ENCODE measurements at places on chromosomes 7 and 10. TPM values are rescaled to one million over a fixed set of nuclear protein-coding genes. Genes with fewer than 3 reads are reported as not detected.

DNA sequence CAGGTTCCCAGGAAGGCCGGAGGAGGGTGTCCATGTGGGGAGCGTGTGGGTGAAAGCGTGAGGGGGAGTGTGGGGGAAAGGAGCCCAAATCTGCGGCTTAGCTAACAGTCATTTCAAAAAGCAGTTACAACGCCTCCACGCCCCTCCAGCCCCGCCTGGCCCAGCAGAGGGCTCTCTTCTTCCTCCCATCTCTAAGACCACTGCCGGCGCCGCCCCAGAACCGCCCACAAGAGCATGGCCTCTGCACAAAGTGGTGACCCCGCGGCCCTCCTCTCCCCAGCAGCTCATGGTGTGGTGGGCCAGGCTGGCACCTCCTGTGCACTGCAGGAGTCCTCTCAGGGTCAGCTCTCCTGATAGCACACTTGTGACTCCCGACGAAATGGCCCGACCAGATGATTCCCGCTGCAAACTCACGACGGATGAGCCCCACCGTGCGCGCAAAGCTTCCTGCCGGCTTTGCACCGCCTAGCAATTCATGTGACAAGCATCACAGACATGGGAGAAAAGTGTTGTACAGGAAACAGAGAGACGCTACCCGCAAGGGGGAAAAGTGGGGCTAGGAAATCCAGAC lies 12.4 kb upstream of the HUS1 start:
- DNase-seq: peak; percentile 64

GRCh38 chr10:86301971-86302370 lies 64.6 kb downstream of the GRID1 start:
- no peak for DNase-seq

DNA sequence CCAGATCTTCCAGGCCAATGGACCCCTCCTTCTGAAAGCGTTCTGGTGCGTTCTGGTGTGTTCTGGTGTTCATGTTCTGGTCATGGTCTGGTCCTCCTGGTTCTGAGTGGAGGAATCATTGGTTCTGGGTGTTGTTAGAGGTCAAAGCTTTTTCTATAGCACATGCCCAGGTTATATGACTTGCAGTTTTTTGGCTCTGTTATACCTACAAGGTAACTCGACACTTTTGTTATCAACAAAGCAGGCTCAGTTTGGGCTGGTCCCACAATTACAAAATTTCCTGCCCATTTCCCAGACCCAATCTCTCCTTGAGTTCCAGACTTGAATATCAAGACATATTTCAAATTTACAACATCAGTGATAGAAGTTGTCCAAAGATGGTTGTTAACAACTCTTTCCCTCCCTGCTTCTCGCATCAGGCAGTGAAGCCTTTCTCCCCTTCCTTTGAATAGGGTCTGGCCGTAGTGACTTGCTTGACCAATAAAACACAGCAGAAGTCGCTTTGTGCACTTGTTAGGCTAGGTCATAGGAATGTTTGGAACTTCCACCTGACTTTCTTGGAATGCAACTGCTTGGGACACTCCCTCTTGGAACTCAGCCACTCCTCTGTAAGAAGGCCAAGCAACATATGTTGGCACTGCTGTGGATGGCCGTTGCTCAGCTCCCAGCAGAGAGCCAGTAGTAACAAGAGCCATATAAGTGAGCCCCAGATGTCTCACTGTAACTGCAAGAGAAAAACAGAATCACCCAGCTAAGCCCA lies 83.1 kb upstream of the STEAP1B start:
- no peak for DNase-seq

MKX gene
- 1.7 TPM for total RNA-seq

GPNMB gene
- 152 TPM for total RNA-seq

NACAD gene
- total RNA-seq: 1.4 TPM

Measured in omental fat pad (tissue), 4 donors.